Central memory CD4-positive, alpha-beta T cell (primary cell): ENCODE measurements at places on chromosomes 12 and 14.

DNA sequence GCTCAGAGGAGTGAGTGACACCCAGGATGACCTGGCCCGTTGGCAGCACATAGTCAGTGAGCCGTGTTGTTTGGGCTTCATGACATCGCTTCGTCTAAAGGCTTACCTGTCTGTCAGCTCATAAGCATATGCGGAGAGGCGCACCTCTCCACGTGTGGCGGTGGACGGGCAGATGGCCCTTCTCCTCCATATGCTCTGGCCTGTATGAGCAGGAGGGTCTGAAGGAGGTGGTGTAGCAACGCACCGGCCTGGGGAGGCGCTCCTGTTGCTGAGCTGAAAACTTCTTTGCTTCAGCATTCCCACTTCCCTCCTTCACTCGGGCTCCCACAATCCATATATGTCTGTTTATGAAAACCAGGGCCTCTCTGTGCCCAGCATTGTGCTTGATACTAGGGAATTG, 186.1 kb downstream of the TSPAN9 start:
- no peak for DNase-seq

DNA sequence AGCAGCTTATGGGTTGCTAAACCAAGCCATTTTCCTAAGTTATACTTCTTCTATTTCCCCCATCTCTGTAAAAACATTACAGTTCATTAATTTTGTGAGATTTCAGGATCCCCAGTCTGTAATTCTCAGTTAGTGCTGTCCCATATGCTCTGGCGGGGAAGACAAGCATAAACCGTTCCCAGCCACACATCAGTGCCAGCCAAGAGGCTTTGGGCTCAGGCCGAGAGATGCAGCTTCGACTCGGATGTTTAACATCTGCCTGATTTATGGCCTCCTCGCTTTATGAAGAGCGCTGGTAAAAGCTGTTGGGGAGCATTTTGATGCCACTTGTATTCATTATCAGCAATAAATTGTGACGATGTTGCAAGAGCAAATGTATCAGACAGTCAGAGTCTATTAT, 349.1 kb upstream of the CCDC196 start:
- no peak for DNase-seq

- no peak for DNase-seq
Observed at GRCh38 chr14:98176892-98177291, 1095.1 kb downstream of the BCL11B start.

DNA sequence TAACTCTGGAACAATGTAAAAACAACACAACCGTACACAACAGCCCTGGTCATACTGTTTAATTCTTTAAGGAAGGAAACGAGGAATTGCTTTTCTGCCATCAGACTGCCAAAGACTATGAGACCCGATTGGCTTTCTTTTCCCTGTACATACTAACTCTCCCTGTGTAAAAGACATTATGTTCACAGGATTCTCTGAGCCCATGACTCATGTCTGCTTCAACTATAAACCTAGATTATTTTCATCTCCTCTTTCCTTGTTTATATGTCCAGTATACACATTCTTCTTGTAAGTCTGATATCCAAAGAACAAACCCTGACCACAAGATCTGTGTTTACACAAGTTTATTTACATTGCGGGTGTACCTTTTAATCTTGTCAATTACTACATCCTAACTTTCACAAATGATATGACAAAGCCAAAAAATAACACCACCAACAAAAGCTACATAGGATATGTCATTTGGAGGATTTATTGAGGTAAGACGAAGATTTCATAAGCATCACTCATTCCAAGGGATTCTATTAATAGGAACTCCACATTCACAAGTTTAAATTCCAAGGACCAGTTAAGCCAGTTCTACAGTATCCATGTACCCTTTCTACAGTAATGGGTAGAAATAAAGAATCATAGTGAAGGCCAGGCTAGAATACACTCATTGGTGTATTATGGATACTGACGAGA, 67.3 kb downstream of the STXBP6 start:
- DNase-seq, result no peak

GRCh38 chr14:101543814-101544213, 17.5 kb upstream of the DIO3 start:
- no peak for DNase-seq

- no peak for DNase-seq
Observed at GRCh38 chr12:25197608-25198007, 2.6 kb downstream of the ETFRF1 start.

DNA sequence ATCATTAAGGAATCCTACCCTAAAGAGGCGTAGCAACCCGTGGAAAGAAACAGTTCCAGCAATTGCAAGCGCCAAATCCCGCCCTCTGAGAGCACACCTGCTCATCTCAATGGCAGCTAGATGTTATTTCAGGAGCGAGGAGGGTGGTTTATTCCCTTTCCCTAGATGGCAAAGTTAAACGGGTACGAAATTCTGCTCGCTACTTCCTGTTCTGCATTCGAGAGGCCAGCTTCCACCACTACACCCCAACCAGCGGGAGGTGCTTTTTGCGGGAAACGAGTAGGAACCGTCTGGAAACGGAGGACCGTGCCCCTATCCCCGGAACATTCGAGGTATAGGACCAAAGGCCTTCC, 536 bp downstream of the VPS29 start:
- no peak for DNase-seq

DNA sequence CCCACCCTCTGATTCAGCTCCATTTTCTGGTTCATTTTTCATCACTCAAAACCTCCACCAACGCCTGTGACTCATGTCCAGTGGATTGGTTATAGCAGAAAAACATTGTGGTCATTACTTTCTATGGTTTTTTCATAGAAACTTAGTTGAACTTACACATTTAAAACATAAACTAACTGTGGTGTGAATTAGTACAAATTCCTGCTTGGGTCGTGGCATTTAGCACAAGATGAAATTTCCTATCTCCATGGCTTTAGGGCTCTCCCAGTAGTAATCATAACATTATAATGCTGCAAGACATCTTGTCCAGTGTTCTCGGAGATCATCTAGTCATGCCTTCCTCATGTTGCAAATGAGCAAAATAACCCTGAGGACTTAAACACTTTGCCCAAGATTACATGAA, 7.1 kb downstream of the RNASE7 start:
- no peak for DNase-seq

DNA sequence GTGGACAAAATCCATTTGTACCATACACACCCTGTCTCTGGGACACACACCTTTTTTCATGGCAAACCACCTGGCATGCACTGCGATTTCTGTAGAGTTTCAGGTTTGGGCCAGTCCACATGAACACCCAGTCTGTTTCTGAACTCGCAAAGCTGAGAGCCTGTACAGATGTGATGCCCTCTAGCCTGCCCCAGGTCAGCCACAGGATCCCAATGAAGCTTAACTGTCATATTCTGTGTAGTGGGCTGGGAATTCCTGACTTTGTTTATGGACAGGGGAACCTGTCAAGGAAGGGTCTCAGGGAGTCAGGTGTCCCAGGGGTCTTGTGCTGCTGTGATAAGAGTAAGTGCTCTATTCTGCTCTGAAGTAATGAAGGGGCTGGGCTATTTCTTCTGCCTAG, 39.8 kb downstream of the CPM start:
- DNase-seq, result no peak

GRCh38 chr12:100901266-100901665, 106.7 kb downstream of the ANO4 start:
- no peak for DNase-seq

- DNase-seq, result no peak
Observed at GRCh38 chr14:61203081-61203753, 77.9 kb downstream of the TMEM30B start.

DNA sequence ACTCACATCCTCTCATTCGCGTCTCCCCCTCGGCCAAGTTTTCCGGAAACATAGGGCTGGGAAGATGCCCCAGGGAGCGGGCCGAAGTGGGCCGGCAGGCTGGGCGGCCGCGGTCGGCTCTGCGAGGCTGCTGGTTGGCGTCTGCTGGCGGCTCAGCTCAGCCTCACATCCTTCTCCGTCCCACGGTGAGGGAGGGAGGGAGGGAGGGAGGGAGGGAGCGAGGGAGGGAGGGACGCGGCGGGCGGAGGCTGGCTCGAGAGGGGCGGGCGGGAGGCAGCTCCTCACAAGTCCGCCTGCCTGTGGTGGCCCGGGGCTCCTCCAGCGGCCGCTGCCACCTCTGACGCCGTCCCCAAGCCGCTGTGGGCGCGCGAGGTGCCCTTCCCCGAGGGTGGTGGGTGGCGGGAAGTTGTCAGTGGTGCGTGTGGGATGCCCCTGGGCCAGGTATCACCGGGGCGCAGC, 93.8 kb downstream of the RFLNA start:
- peak; percentile 44 for DNase-seq

- no peak for DNase-seq
Observed at GRCh38 chr14:31717294-31718085, 156.3 kb downstream of the NUBPL start.

DNA sequence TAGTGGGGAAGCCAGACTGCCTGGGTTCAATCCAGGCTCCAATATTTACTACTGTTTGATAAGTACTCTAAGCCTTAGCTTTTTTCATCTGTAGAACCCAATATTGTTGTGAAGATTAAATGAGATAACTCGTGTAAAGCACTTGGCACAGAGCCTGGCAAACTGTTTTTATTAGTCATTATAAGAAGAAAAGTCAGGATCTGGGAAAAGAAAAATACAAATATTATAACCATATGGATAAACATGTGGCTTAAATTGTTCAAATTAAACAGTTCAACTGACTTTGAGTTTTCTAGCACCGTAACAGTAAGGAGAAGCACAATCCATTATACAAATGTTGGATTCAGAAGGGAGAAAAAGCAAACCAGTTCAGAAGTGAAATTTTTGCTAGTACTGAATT, 22.0 kb upstream of the CDK17 start:
- DNase-seq, result no peak

- DNase-seq, result no peak
Observed at GRCh38 chr14:35405304-35405996, 901 bp upstream of the NFKBIA start.

DNA sequence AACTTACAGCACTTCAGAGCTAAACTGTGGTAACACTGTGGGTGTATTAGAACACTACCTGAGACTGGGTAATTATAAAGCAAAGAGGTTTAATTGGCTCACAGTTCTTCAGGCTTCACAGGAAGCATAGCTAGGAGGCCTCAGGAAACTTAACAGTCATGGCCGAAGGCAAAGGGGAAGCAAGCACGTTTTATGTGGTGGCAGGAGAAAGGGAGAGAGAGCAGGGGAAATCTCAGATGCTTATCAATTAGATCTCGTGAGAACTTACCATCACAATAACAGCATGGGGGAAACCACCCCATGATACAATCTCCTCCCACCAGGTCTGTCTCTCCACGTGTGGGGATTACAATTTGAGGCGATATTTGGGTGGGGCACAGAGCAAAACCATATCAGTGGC, 512.6 kb downstream of the RERGL start:
- no peak for DNase-seq

DNA sequence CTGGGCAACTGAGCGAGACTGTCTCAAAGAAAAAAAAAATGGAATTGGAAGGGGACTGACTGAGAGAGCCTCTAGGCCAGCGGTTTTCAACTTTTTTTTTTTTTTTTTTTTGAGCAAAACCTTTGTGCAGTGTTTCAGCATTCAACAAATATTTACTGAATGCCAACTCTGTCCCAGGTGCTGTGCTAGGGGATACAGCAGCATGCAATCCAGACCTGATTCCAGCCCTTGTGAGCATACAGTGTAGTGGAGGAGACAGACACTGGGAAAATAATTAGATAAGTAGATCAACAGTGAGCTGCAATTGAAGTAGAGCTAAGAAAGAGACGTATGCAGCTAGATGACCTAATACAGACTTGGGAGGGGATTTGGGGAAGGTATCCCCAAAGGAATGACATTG, 23.8 kb upstream of the LTBP2 start:
- no peak for DNase-seq

DNA sequence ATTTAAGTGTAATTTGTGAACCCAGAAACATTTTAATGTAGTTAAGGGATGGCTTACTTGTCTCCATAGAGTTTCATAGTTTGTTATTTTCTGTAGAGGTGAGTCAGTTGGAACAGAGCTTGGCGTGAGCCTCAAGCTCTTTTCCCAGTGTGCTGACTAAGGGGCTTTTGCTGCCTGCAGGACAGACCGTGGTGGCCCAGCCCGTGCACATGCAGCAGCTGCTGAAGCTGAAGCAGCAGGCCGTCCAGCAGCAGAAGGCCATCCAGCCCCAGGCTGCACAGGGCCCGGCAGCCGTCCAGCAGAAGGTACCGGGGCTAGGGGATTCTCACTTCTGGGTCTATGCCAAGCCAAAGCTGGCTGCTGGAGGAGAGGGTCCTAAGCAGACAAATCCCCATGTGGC, 76.9 kb downstream of the DDX51 start:
- DNase-seq, result no peak

DNA sequence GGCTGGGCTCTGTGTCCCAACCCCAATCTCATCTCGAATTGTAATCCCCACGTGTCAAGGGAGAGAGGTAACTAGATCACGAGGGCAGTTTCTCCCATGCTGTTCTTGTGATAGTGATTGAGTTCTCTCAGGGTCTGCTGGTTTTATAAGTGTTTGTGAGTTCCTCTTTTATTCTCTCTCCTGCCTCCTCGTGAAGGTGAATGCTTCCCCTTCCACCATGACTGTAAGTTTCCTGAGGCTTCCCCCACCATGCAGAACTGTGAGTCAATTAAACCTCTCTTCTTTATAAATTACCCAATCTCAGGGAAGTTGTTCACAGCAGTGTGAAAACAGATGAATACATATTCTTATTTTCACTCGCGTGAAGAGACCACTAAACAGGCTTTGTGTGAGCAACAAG, 148.2 kb downstream of the TMEM30B start:
- no peak for DNase-seq

DNA sequence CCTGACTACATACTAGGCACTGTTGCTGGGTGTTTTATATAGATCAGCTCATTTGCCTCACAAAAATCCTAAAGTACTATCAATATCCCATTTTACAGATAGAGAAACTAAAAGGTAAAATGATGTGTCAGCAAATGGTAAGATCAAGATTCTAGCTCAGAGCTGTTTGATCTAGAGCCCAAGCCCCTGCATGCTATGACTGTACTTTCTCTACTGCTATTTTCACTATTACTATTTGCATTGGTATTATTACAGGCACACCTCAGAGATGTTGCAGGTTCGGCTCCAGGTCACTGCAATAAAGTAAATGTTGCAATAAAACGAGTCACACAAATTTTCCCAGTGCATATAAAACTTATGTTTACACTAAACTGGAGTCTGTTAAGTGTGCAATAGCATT, 10.9 kb downstream of the ISCU start:
- no peak for DNase-seq

GRCh38 chr12:12606781-12607589, 4.7 kb upstream of the CREBL2 start:
- no peak for DNase-seq

DNA sequence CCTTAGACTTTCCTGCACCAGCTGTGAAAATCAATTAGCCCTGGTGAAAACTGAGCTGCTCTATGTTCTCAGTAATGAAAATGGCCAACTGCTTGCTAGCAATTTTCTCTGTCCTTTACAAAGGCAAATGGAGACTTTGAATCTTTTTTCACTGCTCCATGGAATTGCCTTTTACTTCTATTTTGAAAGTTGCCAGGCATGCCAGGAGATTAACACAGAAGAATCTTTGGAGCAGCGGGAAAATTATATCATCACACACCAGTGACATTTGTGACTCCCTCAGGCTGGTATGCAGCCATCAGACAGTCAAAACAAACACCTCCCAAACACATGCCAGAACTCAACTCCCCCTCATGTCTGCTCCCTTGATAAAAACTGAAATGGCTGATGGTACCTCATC, 872.0 kb upstream of the FLRT2 start:
- DNase-seq, result no peak

- no peak for DNase-seq
Observed at GRCh38 chr12:103530307-103531066, 34.7 kb upstream of the C12orf42 start.

GRCh38 chr12:105748806-105749600, 389.8 kb downstream of the NUAK1 start:
- DNase-seq, result no peak
